ENCODE measurements at places on chromosomes 6 and 20.

DNA sequence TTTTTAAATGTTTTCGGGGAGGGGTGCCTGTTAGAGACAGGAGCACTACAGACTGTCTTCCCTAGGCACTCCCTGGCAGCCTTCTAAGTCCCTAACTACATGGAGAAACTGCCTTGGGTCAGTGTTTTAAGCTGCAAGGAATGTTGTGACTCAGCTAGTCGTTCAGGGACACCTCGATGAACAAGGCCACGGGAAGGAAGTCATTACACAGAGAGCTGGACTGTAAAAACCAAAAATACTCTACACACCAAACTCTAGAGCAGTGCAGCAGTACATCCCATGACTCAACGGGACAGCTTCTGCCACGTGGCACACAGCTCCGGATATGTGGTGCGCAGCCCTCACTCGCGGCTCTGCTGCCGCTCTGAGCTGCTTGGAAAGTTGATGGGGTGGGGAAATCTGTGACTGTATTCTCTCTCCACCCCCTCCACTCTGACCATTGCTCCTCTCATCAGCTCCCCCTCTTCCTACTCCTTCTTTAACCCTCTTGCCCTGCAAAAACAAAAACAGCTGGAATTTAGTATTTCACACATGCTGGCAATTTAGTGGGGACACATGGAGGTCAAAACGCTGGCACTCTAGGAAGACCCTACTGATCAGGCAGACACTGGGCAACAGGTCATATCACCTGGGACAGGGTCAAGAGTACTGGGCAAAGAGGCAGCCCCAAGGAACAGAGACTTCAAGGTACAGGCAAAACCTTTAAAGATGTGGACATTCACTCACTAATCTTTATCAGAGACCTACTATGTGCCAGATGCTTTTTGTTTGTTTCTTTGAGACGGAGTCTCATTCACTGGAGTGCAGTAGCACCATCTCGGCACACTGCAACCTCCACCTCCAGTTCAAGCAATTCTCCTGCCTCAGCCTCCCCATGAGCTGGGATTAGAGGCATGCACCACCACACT is 10.9 kb upstream of the LPIN3 start:
- peak; percentile 90 for DNase-seq

- no peak for DNase-seq
These were observed 659.2 kb downstream of the HDGFL1 start for GRCh38 chr6:23228439-23229024.

- no peak for DNase-seq
These were observed 113.1 kb downstream of the SYNDIG1 start for GRCh38 chr20:24582373-24583168.

DNA sequence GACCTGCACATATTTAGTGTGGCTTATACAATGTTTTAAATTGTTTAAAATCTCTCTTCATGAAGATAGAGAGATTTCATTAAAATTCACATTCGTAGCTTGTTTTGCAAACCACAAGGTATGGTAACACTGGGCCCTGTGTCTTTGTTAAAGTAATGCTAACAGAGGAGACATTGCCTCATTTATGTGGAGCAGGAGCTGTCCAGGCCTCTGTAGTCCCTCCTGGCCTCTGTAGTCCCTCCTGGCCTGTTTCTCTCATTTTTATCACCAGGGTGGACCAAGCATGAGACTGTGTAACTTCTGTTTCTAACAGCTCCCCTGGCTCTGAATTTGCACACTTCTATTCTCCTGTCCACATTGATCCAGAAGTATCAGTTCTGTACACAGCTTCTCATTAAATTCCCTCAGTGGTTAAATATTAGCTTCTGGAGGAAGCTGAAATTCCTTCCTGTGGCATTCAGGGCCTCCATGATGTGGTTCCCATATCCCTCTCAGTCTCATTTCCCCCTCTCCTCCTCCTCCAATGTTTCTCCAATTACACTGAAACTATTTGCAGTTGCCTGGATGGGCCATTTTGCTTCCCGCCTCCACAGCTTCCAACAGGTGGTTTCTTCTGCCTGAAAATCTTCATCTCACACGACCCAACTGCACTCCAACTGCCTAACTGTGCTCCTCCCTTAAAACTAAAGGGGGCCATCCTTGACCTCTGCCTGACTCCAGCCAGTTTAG is 340.4 kb downstream of the SYNE1 start:
- no peak for DNase-seq

GRCh38 chr6:158499601-158500000 is 60.3 kb upstream of the TMEM181 start:
- no peak for DNase-seq

DNA sequence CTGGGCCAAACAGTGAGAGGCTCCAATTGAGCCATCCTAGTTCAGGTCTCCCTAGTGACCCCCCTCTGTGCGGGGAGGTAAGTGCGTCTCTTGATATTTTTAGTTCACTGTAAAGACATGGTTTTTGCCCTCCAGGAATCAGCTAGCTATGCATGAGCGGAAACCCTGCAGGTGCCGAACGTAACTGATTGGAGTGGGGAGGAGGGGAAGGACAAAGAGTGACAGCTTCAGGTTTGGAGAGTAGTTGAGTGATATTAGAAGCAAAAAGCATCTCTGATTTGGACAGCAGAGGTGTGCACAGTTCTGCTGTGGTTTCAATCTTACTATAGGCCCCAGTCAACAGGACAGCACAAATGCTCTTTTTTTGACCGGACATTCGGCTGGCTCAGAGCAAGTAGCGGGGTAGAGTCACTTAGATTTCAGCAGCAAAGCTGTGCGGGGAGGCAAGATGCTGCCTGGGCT is 31.8 kb downstream of the TBC1D7 start:
- no peak for DNase-seq

- DNase-seq, result no peak
These were observed 70.5 kb upstream of the MYLIP start for GRCh38 chr6:16058201-16058928.

- DNase-seq, result no peak
These were observed 8.4 kb downstream of the AMD1 start for GRCh38 chr6:110882824-110883554.

- DNase-seq, result no peak
These were observed 684 bp upstream of the DNAH8 start for GRCh38 chr6:38714239-38715015.

DNA sequence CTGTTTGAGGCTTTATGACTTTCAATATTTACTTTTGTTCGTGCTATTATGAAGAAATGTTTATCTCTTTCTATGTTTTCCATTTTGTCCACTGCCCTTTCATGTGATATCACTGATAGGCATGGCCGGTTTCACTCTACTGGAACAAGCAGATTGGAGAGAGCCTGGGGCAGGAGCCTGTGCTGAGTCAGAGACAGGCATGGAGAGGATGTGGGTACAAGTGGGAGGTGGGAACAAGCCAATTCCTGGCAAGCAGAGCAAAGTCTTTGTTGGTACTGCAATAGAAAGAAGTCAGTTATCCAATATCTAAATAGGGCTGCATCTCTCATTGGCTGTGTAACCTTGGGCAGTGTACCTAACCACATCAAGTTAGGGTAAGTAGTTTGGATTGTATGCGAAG is 545.6 kb upstream of the MAP3K7 start:
- no peak for DNase-seq

GRCh38 chr6:67768972-67769371 is 866.1 kb upstream of the ADGRB3 start:
- DNase-seq, result no peak

DNA sequence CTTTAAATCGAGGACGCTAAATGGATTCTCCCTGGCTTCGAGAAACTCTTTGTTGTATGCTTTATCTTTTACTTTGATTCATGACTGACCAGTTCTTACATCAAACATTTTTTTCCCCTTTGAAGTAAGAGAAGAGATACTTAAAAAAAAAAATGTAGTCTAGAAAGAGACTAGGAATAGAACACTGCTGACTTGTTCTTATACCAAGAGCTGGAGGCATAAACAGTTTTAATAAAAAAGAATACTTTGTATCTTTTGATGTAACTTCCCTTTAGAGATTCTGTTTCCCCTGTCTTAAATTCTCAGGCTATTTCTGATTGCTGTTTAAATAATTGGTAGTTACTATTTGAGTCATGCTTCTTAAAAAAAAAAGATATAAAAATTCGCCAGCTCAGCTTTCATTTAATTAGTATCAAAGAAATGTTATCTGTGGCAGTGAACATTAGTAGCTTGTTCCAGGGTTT is 4.8 kb downstream of the ASXL1 start:
- no peak for DNase-seq

DNA sequence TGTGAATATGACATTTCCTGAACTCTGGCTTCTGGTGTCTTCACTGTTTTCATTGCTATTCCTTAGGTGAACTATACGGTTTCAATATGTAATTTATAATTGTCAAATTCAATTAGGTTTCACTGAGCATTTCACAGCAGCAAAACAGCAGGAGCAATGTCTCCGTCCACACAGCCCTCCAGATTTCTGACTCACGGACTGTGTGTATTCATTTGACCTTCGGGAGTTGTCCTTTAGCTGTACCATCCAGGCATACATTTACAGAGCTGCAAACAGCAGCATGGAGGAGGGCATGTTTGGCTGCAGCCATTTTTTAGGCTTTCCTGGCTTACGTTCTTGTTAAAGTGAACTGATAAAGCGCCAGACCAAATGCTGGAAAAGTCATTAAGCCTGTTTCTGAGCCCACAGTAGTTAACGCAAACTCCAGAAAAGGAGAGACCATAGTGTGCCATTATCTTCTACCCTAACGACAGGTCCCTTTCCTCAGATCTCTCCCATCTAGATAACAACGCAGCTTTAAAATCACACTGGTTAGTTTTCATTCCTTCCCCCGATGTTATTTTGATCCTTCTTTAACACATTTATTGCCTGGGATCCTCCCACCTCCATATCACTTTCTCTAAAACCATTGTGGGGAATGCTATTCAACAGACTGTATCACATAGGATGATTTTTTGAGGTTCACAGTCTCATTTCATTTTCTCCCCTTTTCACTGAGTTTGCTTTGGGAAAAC is 18.3 kb downstream of the FOXC1 start:
- no peak for DNase-seq

DNA sequence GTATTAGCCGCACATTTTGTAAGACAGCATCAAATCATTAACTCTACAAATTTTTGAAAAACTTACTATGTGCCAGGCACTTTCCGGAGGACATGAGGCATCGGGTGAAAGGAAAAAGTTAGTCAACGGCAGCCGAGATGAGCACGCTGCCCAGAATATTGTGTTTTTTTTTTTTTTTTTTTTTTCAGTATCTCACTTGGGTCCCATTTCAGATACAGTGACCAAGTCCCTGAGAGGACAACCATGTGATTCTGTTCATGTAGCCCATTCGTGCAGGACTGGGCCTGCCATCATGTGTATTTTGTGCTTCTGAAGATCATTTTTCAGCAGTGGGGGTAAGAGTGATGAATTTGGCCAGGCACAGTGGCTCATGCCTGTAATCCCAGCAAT is 1.3 kb downstream of the SLA2 start:
- no peak for DNase-seq

DNA sequence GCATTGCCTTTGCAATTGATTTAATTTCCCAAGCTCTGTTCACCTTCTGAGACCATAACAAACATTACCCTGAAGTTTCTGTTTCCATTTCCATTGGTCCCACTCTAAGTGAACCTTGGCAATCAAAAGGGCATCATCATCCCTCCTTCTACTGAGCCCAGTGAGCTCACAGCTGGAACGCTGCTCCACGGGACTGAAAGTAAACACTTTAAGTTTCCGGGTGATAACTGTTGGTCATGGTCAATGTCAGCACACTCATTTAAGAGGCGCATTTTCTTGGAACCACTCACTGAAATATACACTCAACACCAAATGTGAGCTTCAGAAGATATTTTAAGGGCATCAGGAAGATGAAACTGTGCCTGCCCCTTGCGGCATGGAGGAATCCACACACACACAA is 37.1 kb upstream of the RPS6KA2 start:
- no peak for DNase-seq

DNA sequence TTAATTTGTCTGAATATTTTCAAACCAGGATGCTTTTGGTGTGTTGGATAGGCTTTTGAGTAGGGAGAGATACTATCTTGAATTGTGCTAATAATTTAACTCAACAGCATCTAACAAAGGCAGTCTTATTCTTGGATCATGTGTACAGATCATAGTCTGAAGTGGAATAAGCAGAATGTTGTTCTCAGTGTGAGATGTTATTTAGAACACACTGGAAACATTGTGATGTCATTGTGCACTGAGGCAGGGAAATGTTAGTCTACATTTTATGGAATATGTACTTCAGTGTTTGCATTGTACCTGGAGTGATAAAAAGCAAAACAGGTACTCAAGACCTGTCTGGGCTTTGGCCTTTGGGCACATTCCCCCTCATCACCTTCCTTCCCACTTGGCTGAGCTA is 35.0 kb downstream of the RNF144B start:
- DNase-seq, result no peak

DNA sequence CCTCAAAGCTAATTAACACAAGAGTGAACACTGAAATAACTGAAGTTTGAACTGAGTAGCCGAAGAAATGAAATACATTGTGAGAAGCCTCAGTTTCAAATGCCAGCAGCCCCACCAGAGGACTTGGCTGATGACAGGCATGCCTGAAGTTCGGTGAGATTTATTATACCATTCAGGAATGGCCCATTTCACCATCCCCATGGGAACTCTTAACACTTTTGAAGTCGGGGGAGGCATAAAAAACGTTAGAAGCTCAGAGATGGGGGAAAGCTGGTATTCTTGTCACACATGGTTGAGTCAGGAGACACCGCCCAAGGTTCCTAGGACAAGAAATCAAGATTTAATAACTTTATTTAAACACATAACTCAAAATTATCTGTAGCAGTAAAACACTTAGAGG is 17.6 kb upstream of the SLC22A3 start:
- DNase-seq, result no peak

GRCh38 chr6:167448378-167448777 is 123.5 kb downstream of the TTLL2 start:
- no peak for DNase-seq

GRCh38 chr6:106450653-106451052 is 90.1 kb downstream of the CRYBG1 start:
- DNase-seq, result no peak

DNA sequence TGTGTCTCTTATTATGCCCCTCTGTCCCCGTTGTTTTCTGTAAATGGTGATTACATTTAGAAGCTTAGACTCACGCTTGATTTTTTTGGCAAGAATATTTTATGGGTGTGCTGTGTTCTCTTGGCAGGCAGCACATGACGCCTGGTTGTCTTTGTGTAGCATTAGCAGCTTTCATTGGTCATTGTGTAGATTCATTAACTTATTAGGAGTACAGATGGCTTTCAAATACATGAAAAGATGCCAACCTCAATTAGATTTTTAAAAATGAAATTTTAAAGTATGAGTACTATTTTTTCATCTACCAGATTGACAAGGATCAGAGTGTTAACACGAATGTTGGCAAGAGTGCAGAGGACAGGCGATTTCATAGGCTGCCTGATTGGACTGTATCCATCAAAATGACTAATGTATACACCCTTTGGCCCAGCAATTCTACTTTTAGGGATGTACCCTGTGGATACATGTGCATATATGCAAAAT is 15.2 kb downstream of the COX4I2 start:
- DNase-seq, result no peak

GRCh38 chr6:129192458-129192989 is 309.6 kb downstream of the LAMA2 start:
- no peak for DNase-seq

- no peak for DNase-seq
These were observed 8.9 kb upstream of the AHI1 start for GRCh38 chr6:135506270-135506997.
